ENCODE measurements at places on chromosomes 7 and 10.

GRCh38 chr7:33814936-33815335 lies 90.4 kb upstream of the BMPER start:
- DNase-seq: no peak

GRCh38 chr7:132402096-132402495 lies 174.2 kb downstream of the PLXNA4 start:
- no peak for DNase-seq

- no peak for DNase-seq
Observed at GRCh38 chr10:94014304-94014703, 20.6 kb downstream of the PLCE1 start.

- DNase-seq: no peak
Observed at GRCh38 chr7:138903186-138903820, 77.9 kb downstream of the KIAA1549 start.

- peak; percentile 93 for DNase-seq
Observed at GRCh38 chr7:129144095-129144833, at the start of gene TSPAN33. Gene TSPAN33 (plus strand): TSS chr7:129144707. CDS start chr7:129144981, 274 bp downstream.

DNA sequence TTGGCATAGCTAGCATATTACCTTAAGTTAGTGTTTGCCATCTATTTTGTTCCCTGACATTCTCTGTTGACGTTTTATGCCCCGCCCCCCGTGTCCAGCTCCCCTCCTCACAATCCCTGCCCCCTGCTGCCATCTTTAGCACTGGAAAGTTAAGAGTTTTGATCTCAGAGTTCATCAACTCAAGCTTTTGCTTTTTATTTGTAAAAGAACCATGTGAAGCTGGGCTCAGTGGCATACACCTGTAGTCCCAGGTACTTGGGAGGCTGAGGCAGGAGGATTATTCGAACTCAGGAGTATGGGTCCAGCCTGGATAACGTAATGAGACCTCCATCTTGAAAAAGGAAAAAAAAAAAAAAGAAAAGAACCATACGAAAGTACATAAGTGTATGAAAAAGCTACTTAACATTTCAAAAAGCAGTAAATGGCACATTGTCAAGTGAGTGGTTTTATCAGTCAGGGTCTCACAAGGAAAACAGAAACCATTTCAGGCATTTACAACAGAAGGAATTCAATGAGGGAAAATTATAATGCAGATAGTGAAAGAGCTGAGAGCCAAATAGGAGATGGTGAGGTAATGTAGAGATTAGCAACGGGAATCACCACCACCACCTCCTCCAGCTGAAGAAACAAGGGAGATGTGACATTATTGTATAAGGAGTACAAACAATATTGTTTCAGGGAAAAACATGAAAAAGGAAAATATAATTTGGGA lies 64.9 kb downstream of the MCU start:
- no peak for DNase-seq

DNA sequence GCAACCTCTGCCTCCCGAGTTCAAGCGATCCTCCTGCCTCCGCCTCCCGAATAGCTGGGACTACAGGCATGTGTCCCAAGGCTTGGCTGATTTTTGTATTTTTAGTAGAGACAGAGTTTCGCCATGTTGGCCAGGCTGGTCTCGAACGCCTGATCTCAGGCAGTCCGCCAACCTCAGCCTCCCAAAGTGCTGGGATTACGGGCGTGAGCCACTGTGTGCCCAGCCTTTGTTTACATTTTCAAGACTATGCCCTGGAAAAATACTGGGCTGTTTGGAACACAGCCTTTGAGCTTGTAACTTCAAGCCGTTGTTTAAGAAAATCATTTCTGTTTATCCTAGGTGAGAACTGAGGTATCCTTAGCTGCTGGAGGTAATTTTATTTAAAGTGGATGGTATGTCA lies 1.9 kb downstream of the ZKSCAN1 start:
- DNase-seq: no peak

- no peak for DNase-seq
Observed at GRCh38 chr7:85554236-85555178, 367.7 kb upstream of the SEMA3D start.

GRCh38 chr10:120505866-120506265 lies 48.8 kb downstream of the PLPP4 start:
- DNase-seq: no peak

DNA sequence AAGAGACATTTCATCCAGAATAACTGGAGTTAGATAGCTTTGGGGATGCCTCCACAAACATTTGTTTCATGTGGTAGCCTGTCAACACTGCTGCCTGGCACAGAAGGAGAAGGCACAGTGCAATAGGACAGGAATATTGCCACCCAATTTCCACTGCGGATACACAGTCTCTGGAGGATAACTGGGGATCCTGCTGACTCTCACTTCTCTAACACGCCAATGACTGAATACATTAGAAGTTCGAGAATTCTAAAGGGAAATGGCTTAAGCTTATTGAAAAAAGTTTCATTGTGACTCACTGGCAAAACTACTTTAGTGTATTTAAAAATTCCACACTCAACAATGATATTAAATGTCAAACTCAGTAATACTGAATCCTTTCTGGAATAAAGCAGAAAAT lies 12.9 kb downstream of the ARL3 start:
- DNase-seq: no peak

DNA sequence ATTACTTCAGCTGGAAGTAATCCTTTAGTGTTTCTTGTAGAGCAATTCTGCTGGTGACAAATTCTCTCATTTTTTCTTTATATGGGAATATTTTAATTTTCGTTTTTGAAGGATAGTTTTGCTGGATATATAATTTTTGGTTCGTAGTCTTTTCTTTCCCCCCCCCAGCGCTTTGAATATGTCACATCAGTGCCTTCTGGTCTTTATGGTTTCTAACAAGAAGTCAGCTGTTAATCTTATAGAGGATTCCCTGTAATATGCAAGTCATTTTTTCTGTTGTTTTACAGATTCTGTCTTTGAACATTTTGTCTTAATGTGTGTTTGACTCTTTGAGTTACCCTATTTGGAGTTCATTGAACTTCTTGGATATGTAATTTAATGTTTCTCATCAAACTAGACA lies 96.3 kb downstream of the SDK1 start:
- no peak for DNase-seq

- peak; percentile 93 for DNase-seq
Observed at GRCh38 chr7:79452032-79452494, 1.4 kb downstream of the MAGI2 start.

DNA sequence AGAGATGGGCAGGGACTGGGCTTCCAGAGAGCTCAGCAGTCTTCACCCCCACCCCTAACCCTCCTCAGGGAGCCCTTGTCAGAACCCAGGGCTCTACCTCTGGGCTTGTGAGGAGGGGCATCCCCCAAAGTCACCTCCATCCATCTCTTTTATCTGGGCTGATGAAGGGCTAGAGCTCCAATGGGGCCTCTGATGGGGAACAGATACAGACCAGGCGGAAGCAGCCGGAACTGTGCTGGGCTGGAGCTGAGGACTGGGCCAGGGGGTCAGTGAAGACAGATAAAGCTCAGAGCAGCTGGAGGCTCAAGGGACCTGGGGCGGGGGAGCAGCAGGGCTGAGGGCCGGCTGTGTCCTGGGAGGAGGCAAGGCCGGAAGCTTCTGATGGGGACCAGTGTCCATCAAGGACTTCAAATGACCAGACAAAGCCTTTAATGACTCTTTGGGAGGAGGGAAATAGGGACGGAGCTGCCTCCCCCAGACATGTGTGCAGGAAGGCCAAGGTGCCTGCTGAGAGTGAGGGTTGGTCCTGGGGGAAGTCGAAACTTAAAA lies 10.2 kb downstream of the KAZALD1 start:
- no peak for DNase-seq

DNA sequence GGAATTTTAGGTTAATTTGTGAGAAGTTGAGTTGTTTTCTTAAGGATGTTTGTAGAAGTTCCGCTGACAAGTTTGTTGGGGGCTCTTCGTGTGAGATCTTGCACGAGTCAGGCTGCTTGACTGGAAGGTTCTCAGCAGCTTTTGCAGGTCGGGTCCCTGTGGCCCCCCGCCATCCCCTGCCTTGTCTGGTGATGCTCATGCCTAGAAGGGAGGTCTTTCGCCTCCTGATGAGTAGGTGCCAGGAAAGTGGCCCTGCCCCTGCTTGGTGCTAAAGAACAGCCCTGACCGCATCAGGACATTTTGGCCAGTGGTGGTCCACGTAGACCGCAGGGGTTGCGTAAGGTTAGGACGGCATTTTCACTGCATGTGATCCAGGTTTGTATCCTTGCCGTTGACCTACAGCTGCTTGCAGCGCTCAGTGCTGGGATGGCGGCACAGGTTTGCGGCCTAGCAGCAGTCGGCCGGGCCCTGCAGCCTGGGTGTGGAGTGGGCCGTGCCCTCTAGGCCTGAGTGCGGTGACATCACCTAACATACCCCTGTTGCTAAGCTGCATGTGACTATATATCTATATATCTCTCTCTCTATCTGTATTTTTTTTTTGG lies 62.4 kb downstream of the DNAJB6 start:
- no peak for DNase-seq

GRCh38 chr7:113764401-113765035 lies 154.3 kb downstream of the PPP1R3A start:
- DNase-seq: no peak

GRCh38 chr10:108167766-108168165 lies 1003.3 kb upstream of the SORCS1 start:
- no peak for DNase-seq

DNA sequence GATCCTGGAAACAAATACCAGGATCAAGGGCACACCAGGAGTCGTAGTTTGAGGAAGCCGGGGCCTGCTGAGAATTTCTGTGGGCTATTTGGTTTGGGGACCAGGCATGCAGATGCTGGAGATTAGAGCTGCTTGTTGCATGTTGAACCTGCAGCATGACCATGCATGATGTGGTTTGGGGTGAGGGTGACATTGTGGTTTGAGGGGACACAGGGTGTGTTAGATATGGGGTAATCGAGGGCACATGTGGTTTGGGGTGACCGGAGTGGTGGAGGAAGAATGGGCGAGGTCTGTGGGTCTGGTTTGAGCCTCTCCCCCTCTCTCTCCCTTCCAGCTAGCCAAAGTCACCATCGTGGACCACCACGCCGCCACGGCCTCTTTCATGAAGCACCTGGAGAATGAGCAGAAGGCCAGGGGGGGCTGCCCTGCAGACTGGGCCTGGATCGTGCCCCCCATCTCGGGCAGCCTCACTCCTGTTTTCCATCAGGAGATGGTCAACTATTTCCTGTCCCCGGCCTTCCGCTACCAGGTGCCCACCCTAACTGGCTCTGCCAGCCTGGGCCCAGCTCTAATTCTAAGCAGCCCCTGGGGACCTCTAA lies 10.2 kb downstream of the NOS3 start:
- no peak for DNase-seq

DNA sequence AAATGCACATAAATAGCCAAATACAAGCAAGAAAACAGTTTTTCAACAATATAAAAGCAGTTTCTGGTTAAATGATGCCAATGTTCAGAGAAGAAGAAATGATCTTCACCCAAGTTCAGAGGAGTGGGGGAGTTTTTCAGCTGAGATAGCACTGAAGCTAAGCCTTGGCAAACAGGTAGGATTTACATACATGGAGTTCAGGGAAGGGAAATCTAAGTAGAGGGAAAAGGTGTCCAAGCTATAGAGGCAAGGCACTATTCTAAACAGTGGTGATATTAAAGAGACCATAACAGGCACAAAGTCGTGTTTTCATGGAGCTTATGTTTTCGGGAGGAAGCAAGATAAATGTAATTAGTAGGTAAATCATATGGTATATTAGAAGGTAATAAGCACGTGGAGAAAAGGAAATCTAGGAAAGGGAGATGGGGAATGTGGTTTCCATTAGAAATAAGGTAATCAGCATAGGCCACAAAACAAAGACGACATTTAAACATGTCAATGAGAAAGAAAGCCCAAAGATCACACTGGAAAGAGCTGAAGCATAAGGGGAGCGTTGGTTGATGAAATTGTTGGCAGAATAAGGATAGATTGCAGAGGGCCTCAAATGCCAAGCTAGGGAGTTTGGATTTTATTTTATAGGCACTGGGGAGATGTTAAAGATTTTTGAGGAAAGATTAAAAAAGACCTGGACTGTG lies 704.3 kb downstream of the MAGI2 start:
- DNase-seq: no peak

DNA sequence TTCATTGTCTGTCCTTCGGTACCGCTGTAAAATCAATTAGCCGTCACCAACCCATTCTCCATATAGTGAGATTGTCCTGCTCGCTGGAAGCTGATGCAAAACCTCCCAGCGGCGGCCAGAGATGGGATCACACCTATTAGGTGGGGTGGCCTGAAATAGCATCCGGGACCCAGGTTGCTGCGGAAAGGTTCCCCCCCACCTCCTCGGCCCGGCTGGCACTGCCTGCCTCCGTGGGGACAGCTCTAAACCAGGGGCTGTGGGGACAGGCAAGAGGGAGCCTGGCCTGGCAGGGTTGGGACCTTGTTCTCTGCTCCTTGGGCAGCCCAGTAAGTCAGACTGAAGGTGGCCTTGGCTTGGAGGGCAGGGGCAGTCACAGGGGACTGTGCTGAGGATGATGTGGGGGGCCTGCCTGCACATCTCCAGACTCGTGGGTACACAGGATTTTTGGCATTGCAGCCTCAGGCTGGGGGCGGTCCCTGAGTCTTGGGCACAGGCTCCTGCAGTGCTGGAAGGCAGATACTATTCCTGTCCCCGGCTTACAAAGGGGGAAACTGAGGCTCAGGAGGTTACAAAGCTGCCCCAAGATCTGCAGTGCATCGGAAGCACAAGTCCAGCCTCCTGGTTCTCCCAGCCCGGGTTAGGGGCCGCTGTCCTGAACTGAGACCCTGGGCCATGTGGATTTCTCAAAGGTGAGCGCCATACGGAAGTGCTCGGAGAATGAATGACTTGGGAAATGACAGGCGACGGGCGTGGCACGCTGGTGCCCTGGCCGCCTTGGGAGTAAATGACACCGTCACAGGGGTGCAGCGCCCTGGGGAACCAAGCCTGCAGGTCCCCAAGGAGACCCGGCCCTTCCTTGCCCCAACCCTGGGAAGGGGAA lies 65.6 kb downstream of the UNCX start:
- DNase-seq: no peak

DNA sequence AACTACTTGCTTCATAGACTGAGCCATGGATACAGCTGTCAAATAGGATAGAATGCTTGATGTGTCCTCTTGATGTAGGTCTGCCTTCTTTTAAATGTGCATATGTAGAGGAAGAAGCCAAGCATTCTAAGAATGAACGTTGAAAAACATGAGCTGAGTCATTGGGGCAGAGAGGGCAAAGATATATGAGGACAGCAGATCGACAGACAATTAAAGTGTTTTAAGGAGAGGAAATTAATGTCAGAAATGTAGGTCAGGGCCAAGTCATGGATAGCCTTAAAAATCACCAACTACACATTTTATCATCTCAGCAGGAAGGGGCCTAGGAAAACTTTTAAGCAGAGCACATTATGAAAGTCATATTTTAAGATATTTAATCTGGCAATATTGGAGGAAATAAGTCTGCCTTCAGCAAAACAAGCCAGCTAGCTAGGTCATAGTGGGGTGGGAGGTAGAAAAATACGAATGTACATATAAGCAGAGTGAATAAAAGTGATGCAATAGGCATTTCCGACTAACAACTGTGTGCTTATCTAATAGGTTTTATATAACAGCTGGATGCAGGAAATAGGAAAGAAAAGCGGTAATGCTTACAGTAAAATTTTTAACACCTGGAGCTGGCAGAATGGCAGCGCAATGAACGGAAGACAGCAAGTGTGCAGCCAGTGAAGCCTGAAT lies 638.3 kb upstream of the TPK1 start:
- no peak for DNase-seq

GRCh38 chr7:156604311-156604710 lies 36.3 kb upstream of the RNF32 start:
- no peak for DNase-seq
